ENCODE measurements at places on chromosomes 11 and 22.

DNA sequence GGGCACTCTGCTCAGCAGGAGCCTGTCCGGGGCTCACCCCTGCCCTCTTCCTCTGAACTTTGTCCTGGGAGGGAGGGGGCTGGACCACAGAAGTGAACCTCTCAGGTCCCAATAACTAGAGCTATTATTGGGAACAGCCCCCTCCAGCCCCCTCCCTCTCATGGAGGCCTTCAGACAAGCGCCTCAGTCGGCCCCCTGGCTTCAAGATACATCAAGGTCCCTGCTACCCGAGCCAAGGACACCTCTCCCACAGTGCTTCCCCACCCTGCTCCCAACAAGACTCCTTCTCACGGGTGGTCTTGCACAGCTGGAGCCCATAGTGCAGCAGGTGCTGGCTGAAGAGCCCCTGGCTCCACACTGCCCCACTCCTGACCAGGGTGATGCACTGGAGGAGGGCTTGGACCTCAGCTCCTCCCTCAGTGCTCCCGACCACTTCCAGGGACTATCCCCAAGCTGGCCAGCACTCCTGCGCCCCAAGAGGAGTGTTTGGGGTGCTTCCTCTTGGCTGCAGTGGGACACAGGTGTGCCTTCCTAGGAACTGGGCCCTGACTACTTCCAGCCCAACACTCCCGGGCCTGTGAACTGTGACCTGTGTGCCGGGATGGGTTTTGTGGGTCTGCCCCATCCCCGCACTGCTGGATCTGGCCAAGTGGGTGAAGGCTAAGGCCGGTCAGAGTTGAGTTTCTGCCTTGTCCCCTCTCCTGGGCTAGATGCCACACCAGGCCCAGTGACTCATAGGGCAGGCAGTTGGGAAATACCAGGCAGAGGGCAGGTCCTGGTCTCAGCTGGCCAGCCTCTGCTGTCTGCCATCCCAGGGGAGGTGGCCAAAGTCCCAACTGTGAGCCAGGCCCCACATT lies 2.2 kb downstream of the PNPLA2 start:
- DNase-seq: no peak

GRCh38 chr11:127524618-127525017 lies 524.0 kb upstream of the KIRREL3 start:
- DNase-seq: no peak

DNA sequence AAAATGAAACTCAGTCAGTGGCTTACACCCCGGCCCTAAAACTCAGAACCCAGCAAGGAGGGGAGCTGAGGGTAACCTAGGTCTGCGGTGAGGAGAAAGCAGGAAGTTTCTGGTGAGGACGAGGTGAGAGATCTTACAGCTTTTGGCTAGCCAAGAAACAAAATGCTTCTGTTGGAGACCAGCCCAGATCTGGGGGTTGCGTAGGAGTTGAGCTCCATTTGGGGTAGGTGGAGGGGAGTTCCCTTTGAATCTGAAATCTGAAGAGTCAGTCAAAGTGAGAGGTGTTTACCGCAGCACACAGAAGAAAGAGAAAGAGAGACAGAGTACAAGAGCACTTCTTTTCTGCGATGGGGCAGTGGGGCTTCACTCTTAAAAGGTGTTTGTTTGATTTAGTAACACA lies 29.6 kb downstream of the EHF start:
- DNase-seq: no peak

DNA sequence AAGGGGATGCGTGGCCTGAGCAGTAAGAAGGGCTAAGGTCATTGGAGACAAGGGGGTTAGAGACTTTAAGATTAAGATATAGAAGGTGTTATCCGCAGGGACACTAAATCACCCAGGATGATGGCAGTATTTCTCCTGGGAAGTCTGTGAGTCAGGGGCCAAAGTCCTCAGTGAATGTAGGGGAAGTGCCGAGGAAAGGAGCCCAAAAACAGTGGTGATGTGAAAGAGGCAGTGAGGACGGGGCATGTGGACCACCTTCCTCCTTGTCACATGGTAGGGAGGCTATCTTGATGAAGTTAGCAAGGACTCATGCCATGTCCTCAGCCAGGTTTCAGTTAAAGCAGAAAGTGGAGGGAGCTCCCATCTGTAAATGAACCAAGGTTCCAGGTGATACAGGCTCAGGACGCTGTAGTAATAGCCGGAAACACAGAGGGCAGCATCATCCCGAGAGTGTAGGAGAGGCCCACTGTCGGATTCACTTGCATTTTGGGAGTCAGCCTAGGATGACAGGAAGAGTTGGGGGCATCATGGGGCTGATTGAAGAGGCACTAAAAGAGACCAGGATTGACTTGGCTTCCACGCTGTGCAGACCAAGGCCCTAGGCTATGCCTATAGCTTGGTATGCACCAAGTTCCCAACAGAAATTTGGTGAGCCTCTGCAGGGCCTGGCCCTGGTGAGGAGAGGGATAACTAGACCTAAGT lies 33.5 kb downstream of the WEE1 start:
- no peak for DNase-seq

DNA sequence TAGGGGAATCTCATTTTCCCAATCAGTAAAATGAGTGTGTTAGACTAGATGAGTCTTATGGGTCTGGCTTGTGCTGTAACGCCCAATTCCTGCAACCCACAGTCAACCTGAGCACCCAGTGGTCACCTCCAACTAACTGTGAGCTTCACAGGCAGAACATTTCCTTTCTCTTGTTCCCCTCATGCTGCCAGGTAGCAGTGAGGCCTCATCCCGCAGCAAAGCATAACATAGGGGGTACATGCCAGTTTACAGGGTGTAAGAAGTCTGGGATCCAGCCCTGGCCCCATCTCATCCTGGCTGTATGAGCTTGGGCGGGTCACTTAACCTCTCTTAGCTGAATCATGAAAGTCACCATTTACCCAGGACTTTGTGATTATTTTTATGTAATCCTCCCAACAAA lies 3.7 kb downstream of the EFEMP2 start:
- DNase-seq: no peak

Measured in HEK293T (cell line).